Osteocyte (in vitro differentiated cells): ENCODE measurements at places on chromosomes 2 and 18. TPM values are rescaled to one million over a fixed set of nuclear protein-coding genes. Genes with fewer than 3 reads are reported as not detected.

DNA sequence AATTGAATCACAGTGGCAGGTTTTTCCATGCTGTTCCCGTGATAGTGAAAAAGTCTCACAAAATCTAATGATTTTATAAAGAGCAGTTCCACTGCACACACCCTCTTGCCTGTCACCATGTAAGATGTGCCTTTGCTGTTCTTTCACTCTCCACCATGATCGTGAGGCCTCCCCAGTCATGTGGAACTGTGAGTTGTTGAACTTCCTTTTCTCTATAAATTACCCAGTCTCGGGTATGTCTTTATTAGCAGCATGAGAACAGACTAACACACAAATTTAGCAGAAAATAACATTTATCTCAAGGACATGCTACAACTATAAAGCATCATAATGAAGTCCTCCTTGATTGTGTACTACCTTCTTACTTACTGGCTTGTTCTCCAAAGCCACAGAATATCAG lies 1526.0 kb downstream of the LRP1B start:
- no peak for DNase-seq

- DNase-seq, result no peak
These were observed 77.5 kb downstream of the NCK2 start for GRCh38 chr2:105822186-105822585.

DNA sequence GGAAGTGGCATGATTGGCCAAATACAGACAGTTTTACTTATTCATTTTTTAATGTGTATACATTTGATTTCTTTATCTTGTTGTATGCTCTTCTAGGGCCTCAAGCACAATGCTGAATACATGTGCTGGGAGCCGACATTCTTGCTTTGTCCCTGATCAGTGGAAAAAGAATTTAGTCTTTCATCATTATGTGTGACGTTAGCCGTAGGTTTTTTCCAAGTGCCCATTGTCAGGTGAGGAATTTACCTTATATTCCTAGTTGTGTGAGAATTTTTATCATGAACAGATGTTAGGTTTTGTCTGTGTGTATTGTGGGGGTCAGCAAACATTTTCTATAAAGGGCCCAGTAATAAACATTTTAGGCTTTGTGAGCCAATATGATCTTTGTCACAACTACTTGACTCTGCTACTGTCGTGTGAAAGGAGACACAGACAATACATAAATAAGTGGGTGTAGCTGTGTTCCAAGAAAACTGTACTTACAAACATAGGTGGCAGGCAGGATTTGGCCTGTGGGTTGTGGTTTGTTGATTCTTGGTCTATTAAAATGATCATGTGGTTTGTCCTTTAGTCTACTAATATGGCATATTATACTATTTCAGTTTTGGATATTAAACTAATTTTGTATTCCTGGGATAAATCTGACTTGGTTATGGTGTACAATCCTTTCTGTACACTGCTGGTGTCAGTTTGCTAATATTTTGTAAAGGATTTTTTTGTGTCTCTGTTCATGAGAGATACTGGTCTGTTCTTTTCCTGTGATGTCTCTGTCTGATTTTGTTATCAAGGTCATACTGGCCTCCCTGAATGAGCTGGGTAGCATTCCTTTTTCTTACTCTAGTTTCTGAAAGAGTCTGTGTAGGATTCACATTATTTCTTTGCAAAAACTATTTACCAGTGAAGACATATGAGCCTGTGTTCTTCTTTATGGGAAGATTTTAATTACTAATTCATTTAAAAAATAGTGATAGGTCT lies 132.2 kb upstream of the SMAD7 start:
- DNase-seq, result no peak

Gene CARF
- total RNA-seq, result 16.6 and 17.0 TPM in 2 replicates

DNA sequence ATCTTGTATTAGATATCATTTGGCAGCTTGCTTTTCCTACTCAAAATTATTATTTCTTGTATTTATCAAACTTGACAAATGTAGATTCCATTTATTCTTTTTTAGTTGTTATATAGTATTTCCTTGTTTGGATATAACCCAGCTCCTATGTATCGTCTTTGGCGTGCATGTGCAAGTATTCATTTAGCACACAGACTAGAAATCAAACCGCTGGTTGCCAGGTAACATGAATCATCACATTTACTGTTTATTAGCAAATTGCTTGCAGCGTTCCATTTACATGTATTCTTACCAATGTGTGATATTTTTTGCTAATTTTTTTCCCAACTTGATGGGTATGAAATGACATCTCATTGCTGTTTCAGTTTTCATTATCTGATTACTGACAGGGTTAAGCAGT lies 2089.7 kb upstream of the CELF4 start:
- no peak for DNase-seq

- peak; percentile 65 for DNase-seq
These were observed 65.9 kb downstream of the IL1R2 start for GRCh38 chr2:102057502-102058292.

Gene ALPG
- total RNA-seq, result not detected in 2 replicates

Gene CCDC68
- total RNA-seq, result not detected in 2 replicates

DNA sequence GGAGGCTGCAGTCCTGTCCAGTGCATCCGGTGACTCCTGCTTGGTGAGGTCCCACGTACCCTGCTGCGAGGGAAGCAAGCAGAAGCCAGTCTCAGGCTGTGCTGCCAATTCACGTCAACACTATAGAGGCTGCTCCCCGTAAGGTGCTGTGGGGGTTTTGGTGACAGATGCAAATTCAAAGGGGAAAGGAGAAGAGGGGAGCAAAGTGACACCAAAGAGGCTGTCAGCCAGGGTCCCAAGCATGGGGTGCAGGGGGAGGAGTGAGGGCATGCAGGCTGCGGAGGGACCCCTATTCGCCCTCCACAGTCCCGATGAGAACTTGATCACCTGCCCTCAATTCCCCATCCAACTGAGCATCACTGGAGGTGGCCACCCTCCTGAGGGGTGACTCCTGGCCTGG lies 179.4 kb upstream of the HS6ST1 start:
- peak; percentile 63 for DNase-seq

- no peak for DNase-seq
These were observed 56.1 kb downstream of the LAMA3 start for GRCh38 chr18:23745366-23745765.

GRCh38 chr2:164542581-164543021 lies 78.7 kb downstream of the GRB14 start:
- DNase-seq, result no peak

Gene KRTCAP3
- 2.3 and 3.2 TPM in 2 replicates for total RNA-seq

- DNase-seq, result no peak
These were observed 36.4 kb downstream of the TBC1D8 start for GRCh38 chr2:101114815-101115214.

- DNase-seq, result no peak
These were observed 26.2 kb downstream of the CYP27C1 start for GRCh38 chr2:127193967-127194280.

Gene TMEM169
- total RNA-seq, result 1.5 and 2.3 TPM in 2 replicates

Gene RPRM
- not detected in 2 replicates for total RNA-seq

Gene HOXD12
- not detected in 2 replicates for total RNA-seq

GRCh38 chr18:67242001-67242400 lies 274.5 kb downstream of the DSEL start:
- no peak for DNase-seq

DNA sequence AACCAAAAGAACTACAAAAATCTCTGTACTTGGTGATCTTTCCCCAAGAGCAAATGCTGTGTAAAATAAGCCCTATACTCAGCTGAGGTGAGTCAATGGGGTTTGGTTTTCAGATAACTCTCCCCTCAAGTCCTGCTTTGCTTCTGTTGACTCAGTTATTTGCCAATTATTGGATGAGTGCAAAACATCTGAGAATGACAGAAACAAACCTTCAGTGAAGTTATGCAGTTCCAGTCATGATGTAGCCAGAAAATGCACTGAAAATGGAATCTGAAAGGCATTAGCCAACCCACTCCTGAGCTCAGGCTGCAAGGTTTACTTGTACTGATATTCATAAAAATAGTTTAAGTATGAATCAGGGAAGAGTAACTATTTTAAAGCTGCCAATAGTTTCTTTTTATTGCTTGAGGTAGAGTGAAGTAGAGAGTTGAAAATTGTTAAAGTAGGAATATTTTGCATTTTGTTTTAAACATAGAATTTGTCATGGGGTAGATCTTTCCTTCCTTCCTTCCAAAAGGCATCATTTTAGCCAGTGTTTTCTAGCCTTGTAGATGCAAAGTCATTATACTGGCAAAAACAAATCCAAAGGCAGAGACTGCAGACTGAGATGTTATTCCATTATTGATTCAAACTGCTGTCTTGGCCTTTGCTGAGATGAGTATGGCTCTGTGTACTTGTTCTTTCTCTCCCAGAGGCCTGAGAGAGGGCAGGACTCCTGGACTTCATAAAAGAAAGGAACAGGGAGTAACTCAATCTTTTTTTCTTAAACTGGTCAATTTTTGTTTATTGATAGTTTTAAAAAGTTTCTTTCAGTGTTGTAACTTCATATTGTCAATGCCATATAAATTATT lies 215.3 kb downstream of the RND3 start:
- DNase-seq, result no peak

DNA sequence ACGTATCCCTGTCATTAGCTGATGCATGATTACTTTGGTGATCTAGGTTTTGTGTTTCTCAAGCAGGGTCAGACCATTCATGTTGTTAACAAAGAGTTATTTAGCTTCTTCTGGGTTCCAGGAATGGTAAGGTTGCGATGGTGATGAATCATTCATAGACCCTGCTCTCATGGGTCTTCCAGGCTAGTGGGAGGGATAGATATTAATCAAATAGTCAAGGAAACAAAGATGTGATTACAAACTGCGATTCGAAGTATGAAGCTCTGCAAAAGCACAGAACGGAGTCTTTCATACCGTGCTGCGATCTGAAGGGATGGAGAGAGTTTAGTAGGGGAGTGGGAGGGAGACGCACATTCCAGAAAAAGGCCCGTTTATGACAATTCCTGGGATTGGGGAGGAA lies 42.1 kb downstream of the CAVIN2 start:
- no peak for DNase-seq

- DNase-seq, result no peak
These were observed 212.3 kb downstream of the CYP26B1 start for GRCh38 chr2:71935262-71935848.

GRCh38 chr2:64218137-64218802 lies 74.0 kb upstream of the PELI1 start:
- DNase-seq, result no peak

DNA sequence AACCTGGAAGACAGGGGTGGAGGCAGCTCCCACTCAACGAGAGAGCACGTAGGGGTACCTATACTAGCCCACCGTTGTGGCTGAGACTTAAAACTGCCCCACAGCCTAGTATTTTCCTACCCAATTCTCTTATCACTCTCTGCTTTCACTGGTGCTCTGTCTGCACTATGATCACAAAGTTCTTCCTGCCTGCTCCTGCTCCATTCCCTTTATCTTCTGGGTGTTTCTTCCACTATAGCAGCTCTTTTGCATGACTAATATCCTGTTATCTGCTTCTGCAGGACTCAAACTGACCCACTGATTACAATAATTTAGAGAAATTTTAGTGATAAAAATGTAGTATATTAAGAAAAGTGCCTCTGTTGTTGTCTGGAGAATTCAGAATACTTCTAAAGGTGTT lies 184.8 kb downstream of the LRP1B start:
- no peak for DNase-seq

DNA sequence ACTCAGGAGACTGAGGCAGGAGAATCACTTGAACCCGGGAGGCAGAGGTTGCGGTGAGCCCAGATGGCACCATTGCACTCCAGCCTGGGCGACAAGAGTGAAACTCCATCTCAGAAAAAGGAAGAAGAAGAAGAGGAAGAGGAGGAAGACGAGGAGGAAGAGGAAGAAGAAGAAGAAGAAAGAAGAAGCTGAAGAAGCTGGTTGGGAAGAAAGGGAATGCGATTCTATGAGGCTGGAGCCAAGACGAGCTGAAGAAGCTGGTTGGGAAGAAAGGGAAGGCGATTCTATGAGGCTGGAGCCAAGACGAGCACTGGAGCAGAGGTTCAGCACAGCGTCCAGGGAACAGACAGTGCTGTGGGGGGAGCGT lies 30.3 kb upstream of the TAF1B start:
- DNase-seq, result no peak

DNA sequence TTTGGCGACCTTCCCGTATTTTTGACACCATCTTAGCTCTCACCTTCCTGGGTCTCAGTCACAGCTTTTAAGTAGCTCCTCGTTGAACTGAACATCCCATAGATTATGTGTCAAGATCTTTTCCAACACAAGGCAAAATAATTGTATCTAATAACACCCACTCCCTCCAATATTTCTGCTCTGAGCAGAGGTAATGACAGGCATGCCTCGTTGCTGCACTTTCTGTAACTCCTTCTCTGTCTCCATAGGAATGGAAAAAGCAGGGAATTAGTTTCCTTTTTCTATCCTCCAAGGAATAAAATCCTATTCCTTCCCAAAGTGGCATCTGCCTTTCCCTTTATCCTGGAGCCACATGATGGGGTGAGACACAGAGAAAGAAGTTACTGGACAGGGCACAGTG lies 174.0 kb upstream of the CDH20 start:
- DNase-seq, result no peak

Gene RAD51AP2
- not detected in 2 replicates for total RNA-seq

GRCh38 chr2:105977212-105977611 lies 216.9 kb downstream of the UXS1 start:
- DNase-seq, result no peak

GRCh38 chr2:7073901-7074300 lies 156.7 kb downstream of the RNF144A start:
- no peak for DNase-seq

Gene MALT1
- 28.1 and 28.8 TPM in 2 replicates for total RNA-seq

Gene LCT
- total RNA-seq, result not detected in 2 replicates

- no peak for DNase-seq
These were observed 133.6 kb downstream of the PRPF40A start for GRCh38 chr2:152583512-152584229.

Gene UGP2
- 109 and 112 TPM in 2 replicates for total RNA-seq

Gene MC2R
- total RNA-seq, result not detected in 2 replicates

GRCh38 chr2:5914811-5915611 lies 222.8 kb downstream of the SOX11 start:
- DNase-seq, result peak; percentile 88

Gene USP37
- total RNA-seq, result 14.6 and 15.0 TPM in 2 replicates

DNA sequence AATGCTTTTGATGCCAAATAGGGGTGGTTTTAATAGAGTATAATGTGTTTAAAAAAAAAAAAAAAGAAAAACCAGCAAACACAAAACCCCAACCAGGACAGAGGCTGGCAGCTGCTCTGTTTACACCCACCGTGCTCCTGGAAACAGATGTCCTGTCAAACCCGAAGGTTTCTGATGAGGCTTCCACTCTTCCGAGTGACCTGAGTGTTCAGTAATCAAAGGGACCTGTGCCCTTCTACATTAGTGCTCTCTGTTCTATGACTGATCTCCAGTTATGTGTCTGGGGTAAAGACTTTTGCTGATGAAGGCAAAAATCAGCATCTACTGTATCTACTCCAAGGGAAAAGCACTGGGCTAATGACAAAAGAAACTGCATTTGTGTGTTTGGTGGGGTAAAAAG lies 3.5 kb upstream of the KLHL29 start:
- DNase-seq, result no peak
